WERI-Rb-1 (cell line): ENCODE measurements at places on chromosomes 2 and 18.

DNA sequence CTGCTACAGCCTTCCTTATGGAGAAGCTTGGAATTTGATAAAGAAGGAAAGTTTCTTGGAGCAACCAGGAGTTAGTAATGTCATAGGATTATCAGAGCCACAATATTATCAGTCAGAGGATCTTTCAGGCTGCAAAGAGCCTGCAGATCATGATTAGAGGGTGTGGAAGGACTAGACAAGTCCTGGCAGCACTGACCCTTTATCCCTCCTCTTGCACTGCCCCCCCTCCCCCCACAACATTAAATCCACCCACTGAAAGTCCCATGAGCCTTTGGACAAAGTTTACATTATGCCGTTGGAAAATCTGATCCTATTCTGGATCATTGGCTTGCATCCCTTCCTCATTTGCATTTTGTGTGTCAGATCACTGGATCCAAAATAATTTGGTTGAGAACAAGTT, 18.7 kb upstream of the IMPA2 start:
- peak; percentile 37 for DNase-seq

DNA sequence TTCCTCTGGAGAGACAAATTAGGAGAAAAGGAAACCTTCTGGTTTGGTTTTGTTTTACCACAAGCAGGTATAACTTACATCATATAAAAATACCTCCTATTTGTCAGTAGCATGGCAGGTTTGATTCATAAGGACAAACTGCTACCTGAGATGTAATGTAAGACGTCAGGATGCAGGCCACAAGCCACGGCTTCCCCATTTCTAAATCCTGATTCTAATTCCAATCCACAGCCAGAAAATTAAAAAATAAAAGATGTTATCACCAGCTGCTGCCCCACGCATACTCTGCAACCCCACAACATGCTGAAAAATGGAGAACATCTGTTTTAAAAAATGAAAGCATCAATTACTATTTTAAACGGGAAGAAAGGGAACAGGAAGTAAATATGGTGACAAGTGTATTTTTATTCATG, 197.6 kb downstream of the BCL11A start:
- DNase-seq = no peak

GRCh38 chr2:9060819-9061218, 57.3 kb upstream of the MBOAT2 start:
- DNase-seq = no peak

GRCh38 chr2:1623906-1624445, 120.3 kb downstream of the PXDN start:
- DNase-seq = no peak

DNA sequence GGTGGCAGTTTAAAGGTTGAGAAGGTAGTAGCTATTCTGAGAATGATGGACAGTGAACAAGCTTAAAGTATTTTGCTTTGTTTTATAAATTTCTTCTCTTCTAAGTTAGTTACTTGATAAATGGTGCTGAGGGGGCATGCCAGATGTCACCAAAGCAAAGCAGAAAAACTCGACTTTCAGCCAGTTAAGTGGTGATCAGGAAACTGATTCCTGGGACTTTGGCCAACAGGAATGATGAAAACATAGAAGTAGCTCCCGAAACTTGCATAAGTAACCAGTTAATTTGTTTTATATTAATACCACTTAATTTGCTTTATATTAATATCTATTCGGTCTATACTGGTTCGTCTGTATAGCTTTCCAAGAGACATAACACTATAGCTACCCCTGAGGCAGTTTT, 82.6 kb downstream of the FANCL start:
- no peak for DNase-seq

GRCh38 chr2:136527560-136527959, 237.8 kb upstream of the THSD7B start:
- DNase-seq = no peak

DNA sequence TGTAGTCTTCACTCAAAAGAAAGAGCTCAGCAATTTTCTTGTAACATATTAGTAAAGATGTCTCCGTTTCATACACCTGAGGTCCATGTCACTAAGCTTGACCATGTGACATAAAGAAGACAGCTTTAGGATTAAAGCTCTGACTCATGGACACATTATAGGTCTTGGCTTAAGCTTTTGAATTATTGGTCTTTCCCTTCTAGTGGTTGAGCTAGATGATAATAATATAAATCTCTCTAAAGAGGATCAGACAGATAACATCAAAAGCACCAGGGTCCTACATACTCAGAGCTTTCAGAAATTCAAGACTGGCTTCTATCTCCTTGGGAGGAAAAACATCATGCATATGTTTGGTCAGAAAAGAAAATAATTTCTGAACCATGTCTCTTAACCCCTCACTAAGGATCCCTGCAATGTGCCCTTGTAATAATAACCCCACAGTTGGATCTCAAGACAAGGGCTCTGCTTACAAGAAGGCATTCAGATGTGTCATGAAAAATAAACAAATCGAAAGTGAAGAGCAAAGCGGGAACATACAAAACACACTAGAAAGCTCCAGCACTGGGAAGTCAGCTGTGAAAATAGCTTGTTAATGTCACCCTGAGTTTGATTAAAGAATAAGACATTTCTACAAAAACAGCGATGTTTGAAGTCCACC, 174.5 kb downstream of the PID1 start:
- no peak for DNase-seq

DNA sequence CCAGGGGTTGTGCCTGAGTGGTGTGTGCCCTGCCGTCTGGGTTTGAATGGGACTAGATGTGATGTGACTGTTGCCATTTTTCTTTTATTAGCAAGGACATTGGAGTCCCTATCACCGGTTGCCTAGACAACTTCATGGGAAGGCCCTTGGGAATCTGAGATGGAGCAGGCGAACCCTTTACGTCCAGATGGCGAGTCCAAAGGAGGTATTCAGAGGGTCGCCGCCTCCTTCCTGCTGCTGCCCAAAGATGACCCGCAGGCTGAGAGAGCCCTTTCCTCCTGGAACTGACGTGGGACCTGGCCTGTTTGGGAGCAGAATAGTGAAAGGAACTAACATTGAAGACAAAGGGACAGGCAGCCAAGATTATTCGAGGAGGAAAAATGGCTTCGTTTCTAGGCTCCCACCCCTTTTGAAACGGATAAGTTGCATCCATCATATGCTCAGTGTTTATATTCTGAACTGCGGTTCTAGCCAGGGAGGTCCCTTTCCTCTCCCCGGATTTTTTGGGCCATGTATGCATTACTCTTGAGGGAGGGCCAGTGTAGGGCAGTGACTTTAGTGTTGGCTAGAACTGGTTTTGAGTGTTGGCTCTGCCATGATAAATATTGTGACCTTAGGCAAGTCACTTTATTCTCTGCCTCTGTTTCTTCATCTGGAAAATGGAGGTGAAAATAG, 673 bp downstream of the CENPO start:
- peak; percentile 58 for DNase-seq

DNA sequence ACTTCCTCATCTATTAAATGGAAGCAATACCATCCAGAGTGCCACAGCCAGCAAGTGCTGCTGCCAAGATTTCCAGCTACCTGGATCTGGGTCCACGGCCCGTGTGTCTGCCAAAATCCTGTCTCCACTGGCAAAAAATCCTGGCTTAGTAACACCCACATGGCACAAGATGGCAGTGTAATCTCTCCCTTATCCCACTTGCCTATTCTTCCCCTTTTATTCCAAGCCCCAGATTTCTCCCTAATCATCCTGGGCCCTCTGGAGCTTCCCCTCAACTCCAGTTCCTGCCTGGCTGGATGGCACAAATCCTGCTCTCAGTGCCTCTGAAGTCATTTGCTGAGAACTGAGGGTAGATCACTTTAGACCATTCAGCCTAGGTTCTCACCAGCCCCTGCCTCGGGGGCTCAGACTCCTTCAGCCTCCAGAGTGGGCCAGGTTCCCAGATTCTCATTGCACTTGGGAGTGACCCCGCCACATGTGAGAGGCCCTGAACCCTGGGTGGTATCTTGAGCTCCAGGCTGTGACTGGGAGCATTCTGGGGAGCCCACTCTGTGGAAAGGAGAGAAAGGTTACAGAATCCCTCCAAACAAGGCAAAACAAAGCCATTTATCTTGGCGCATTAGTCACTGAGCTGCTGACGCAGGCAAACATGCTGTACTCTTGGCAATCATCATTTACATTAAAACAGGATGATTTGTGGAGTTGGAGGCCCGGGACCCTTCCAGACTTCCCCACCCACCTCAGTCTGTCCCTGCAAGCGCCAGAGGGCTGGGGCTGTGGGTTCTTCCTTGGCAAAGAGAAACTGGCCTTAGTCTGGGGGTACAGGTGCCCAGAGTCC, 325.8 kb downstream of the DYSF start:
- no peak for DNase-seq

DNA sequence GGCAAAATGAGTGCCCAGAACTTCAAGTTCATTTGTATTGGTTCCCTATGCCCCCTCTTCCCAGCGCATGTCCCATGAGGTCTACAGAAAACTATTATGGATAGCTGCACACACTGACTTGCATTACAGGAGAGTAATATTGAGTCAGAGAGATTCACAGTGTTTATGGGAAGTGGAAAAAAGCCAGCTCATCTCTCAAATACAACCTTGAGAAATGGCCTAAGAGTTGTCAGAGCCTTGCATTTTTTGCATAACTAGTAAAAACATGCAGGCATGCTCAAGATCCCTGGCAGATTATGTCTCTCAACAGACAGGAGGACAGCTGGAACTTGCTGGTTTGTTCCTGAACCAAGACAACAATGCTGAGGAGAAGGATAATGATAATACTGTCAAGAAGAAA, 1292.8 kb downstream of the DSC3 start:
- DNase-seq = no peak

- no peak for DNase-seq
These were observed 305.2 kb downstream of the MYCN start for GRCh38 chr2:16245481-16246054.

GRCh38 chr2:4715065-4715464, 977.1 kb upstream of the SOX11 start:
- no peak for DNase-seq

- no peak for DNase-seq
These were observed 50.2 kb downstream of the TEX44 start for GRCh38 chr2:231642631-231643494.

DNA sequence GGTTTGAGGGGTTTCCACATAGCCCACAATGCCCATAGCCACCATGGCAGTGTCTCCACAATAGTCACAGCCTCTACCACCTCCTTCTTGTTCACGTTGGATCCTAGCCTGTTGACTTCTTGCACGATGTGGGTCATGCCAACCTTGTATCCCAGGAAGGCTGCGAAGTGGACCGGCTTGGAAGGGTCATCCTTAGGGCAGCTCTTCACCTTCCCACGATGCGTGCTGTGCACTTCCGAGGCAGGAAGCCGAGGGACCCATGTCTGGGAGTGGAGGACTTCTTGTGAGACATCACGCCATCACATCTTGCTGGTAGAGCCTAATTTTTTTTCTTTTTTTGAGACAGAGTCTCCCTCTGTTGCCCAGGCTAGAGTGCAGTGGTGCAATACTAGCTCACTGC, 144.6 kb upstream of the ASB18 start:
- DNase-seq = no peak
